H9 (cell line): ENCODE measurements at places on chromosomes 1 and 21. TPM values are rescaled to one million over a fixed set of nuclear protein-coding genes. Genes with fewer than 3 reads are reported as not detected.

Gene EGLN1
- 8.0 and 8.4 TPM in 2 replicates for total RNA-seq

Gene GRIK1
- total RNA-seq, result not detected in 2 replicates

GRCh38 chr1:201876148-201876818, 12.4 kb upstream of the SHISA4 start:
- peaks cover 51% of the 10 kb centered on the region for H3K36me3 ChIP-seq
- DNase-seq, result no peak
- no peaks in the 10 kb centered on the region for H3K27me3 ChIP-seq
- H3K4me1 ChIP-seq, result no peaks in the 10 kb centered on the region

DNA sequence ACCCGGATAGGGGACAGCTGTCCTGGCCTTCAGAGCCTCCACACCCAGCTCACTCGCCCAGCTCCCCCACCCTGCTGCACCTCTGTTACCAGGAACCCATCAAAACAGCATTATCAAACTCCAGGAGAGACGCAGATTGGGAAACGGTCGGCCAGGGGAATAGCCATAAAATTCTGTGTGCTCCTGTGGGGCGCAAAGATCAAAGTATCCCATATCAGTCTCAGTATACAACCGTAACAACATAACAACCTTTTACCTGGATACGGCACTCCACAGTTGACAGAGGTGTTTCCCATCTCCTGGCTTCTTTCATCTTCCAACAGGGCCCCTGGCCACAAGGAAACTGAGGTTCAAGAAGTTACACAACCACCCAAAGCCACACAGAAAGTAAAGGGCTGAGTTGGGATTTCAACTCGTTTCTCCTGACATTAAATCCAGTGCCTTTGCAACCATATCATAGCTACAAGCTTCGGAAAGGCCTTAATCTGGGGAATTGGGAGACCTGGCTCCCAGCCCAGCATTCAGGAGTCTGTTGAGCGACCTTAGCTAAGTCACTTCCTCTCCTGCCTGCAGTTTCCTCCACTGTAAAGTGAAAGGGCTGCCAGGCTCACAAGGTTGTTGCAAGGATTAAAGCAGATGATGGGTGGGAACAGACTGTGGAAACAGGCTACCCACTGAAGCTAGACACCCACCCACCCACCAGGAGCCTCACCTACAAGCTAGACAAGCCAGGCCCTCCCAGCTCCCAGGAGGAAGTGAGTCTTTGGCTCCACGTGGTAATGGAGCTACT, 8.1 kb upstream of the EPHB2 start:
- no peak overlapping the region for H3K27ac ChIP-seq
- H3K36me3 ChIP-seq, result no peaks in the 10 kb centered on the region
- DNase-seq, result no peak
- no peaks in the 10 kb centered on the region; the same call in 1 of the 2 replicates for H3K4me1 ChIP-seq
- H3K4me3 ChIP-seq, result no peak overlapping the region
- no peaks in the 10 kb centered on the region for H3K27me3 ChIP-seq

DNA sequence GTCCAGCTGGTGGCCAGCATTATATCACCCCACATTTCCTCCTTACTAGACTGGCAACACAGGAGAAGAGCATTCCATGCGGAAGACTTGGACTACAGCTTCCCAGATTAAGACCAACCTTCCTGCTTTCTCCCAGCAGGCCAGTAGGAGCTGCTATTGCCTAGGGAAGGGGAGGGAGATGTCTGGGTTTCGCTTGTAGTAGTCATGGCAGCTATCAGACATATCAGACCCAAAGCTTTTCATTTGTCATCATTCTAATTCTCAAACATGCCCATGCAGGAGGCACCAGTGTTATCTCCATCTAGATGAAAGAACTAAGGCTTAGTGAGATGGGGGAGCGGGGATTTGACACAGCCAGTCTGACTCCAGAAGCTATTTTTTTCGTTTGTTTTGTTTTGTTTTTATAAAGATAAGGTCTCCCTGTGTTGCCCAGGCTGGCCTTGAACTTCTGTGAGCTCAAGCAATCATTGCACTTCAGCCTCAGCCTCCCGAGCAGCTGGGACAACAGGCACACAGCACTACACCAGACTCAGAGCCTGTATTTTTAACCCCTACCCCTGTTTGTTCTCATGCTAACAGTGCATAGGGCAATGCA, 4.5 kb downstream of the PLA2G2A start:
- no peak overlapping the region for H3K27ac ChIP-seq
- no peaks in the 10 kb centered on the region for H3K27me3 ChIP-seq
- DNase-seq, result peak; percentile 78
- no peaks in the 10 kb centered on the region for H3K36me3 ChIP-seq
